ENCODE measurements at places on chromosomes 11 and 22. TPM values are rescaled to one million over a fixed set of nuclear protein-coding genes. Genes with fewer than 3 reads are reported as not detected.

GRCh38 chr11:44928816-44929215, 21.9 kb downstream of the TP53I11 start:
- no peak overlapping the region for H3K27ac ChIP-seq
- H3K36me3 ChIP-seq = no peaks in the 10 kb centered on the region
- no peak overlapping the region for H3K4me3 ChIP-seq
- H3K27me3 ChIP-seq = no peaks in the 10 kb centered on the region

DNA sequence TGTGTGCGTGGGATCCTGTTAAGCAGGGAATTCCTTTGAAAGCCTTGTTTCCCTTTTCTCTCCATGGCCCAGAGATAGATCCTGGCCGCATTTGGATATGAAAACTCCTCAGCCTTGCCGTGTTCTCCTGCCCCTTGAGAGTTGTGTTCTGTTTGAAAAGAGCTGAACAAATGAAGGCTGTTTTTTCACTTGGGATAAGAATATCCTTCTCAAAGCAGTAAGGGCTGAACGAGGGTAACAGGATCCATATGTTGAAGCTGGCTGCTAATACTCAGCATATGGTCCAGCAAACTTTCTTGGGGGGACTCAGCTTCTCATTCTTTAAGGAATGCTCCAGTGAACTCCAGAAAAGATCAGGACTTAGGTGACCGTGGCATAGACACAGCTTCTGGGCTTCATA, 114.5 kb upstream of the TTC12 start:
- H3K4me3 ChIP-seq = no peak overlapping the region
- H3K4me1 ChIP-seq = no peaks in the 10 kb centered on the region
- no peak overlapping the region for H3K27ac ChIP-seq
- H3K36me3 ChIP-seq = no peaks in the 10 kb centered on the region
- DNase-seq = no peak

DNA sequence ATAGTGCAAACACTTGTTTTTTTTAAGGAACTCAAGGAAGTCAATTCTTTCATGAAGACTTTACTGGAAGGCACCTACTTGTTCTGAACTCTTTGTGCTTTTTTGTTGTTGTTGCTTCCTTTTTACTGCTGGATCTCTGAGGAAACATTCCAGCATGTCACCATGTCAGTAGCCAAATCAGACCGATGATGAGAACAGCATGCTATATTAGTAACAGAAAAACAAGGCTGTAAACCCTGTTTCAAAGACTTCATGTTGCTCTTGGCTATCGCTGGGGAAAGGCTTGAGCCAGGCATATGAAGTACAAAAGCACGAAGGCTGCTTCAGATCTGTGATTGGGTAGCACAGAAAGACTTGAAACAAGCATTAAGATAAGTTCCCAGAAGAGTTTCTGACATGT, 125.6 kb upstream of the SLC5A12 start:
- DNase-seq = no peak
- H3K27me3 ChIP-seq = no peaks in the 10 kb centered on the region
- peak overlapping the region; percentile 93 for H3K27ac ChIP-seq
- peaks cover 10% of the 10 kb centered on the region for H3K4me1 ChIP-seq
- no peaks in the 10 kb centered on the region for H3K36me3 ChIP-seq
- no peak overlapping the region for H3K4me3 ChIP-seq

GRCh38 chr11:125329786-125330185, 165.2 kb downstream of the PKNOX2 start:
- H3K4me1 ChIP-seq = no peaks in the 10 kb centered on the region
- no peaks in the 10 kb centered on the region for H3K36me3 ChIP-seq
- no peaks in the 10 kb centered on the region for H3K27me3 ChIP-seq
- H3K4me3 ChIP-seq = no peak overlapping the region
- peak; percentile 66 for DNase-seq
- H3K27ac ChIP-seq = no peak overlapping the region

DNA sequence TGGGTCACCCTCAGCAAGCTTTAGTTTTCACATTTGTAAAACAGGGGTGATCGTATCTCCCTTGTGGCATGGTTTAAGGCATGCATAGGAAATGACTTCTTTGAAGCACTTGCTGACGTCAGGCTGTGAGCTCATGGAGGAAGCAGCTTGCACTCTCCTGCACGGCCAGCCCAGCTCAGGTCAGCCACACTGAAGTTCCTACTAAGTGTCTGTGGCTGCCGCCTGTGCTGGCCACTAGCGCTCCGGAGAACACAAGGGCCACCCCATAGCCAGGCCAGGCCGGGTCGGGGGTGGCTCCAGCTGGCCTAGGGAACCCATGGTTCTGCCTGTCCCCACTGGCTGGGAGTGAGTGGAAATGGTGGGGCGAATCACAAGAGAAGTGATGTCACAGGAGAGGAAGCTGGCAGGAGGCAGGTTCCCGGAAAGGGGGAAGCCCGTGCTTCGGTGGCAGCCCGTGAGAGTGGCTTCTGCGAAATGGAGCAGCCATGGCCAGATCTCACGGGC, 28.2 kb downstream of the KCTD17 start:
- no peak overlapping the region for H3K27ac ChIP-seq
- no peaks in the 10 kb centered on the region for H3K4me1 ChIP-seq
- H3K4me3 ChIP-seq = no peak overlapping the region
- no peaks in the 10 kb centered on the region for H3K36me3 ChIP-seq

GRCh38 chr11:11391796-11392463, 38.9 kb upstream of the CSNK2A3 start:
- H3K27ac ChIP-seq = no peak overlapping the region
- H3K27me3 ChIP-seq = no peaks in the 10 kb centered on the region
- no peak overlapping the region for H3K4me3 ChIP-seq
- H3K4me1 ChIP-seq = peaks cover 3% of the 10 kb centered on the region
- H3K36me3 ChIP-seq = no peaks in the 10 kb centered on the region
- DNase-seq = no peak

- peak; percentile 79 for DNase-seq
- H3K36me3 ChIP-seq = no peaks in the 10 kb centered on the region
- no peak overlapping the region for H3K4me3 ChIP-seq
- no peaks in the 10 kb centered on the region for H3K27me3 ChIP-seq
- H3K4me1 ChIP-seq = no peaks in the 10 kb centered on the region
- no peak overlapping the region for H3K27ac ChIP-seq
Measured at GRCh38 chr11:6315811-6316425, 4.4 kb downstream of the CAVIN3 start.

DNA sequence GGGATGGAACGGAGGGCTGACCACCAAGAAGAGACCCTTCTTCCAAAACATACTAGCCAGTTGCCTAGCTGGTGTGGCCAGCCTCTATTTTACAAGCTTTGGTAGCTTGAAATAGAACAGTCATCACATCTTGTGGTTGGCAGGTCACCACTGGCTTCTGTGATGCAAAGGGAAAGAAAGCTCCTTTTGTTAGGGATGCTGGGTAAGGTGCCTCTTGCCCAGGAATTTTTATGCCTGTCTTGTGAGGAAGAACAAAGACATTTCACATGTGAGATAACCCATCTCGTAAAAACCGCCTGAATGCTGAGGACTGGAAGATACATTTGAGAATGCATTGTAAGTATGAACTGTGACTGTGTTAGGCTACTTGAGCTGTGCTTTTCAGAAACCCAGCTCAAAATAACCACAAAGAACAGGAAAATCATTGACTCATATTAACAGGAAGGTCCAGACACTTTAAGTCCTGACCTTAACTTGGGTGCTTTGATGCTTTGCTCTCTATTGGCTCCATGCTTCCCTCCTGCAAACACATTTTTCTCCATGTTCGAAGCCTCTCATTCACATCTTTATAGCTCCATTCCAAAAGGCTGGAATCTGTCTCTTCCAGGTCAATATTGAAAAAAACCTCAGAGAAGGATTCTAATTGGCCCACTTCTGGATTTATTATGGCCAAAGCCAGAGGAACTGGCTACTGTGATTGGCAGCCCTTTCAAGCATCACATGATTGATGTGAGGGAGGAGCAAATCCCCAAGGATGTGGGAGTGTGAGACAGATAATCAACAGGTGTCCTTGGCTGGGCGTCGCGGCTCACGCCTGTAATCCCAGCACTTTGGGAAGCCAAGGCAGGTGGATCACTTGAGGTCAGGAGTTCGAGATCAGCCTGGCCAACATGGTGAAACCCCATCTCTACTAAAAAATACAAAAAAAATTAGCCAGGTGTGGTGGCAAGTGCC, 53.9 kb downstream of the MICAL2 start:
- peak overlapping the region; percentile 98 for H3K27ac ChIP-seq
- DNase-seq = no peak
- no peak overlapping the region for H3K4me3 ChIP-seq
- peaks cover 25% of the 10 kb centered on the region for H3K4me1 ChIP-seq

GRCh38 chr11:101082813-101083212, 46.8 kb downstream of the PGR start:
- no peak overlapping the region for H3K27ac ChIP-seq
- DNase-seq = no peak
- peaks cover 3% of the 10 kb centered on the region for H3K4me1 ChIP-seq
- no peaks in the 10 kb centered on the region for H3K27me3 ChIP-seq
- no peak overlapping the region for H3K4me3 ChIP-seq
- no peaks in the 10 kb centered on the region for H3K36me3 ChIP-seq

- peak overlapping the region; percentile 67 for H3K4me3 ChIP-seq
- no peaks in the 10 kb centered on the region for H3K4me1 ChIP-seq
- H3K27ac ChIP-seq = no peak overlapping the region
- peak; percentile 68 for DNase-seq
- H3K36me3 ChIP-seq = no peaks in the 10 kb centered on the region
Measured at GRCh38 chr22:20319041-20319744, 667 bp downstream of the DGCR6L start.

GRCh38 chr11:109697140-109697843, 275.3 kb downstream of the C11orf87 start:
- no peaks in the 10 kb centered on the region for H3K36me3 ChIP-seq
- no peak overlapping the region for H3K27ac ChIP-seq
- H3K27me3 ChIP-seq = no peaks in the 10 kb centered on the region

DNA sequence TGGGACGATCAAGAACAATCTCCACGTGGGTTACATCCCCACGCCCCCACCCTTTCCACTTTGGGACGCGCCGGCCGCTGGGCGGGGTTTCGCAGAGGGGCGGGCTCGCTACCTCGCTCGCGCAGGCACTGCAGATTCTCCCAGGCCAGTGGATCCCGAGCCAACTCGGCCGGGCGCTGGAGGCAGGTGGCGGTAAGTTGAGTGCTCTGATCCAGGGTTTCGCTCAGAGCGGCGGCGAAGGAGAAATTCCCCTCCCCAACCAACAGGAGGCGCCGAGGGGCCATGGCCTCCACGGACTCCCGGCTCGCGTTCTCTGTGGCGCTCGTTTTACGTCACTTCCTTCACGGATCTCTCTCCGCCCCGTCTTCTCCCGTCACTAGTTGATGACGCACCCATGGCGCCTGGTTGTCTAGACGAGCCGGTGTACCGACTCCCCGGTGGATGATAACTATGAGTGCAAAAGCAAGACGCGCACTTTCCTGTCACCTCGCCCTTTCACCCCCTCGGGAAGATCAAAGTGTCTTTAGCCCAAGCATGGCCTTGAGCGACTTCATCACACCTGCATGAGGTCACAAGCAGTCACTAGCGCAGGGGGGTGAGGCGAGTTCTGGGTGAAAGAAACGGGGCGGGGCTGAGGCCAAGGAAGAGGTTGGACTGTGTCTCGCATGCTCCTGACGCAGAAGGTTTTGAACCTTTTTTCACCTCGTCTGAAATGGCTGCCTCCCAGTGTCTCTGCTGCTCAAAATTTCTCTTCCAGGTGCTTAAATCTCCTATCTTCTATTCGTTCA, at the start of the genes CFAP68 and FDXACB1:
Gene CFAP68, plus strand, starts transcription at position 693 of the 788 bp plus-strand sequence. Its CDS starts 20 bp downstream, at position 713.
Gene FDXACB1, minus strand, starts transcription at position 317 of the 788 bp plus-strand sequence. Its CDS starts 33 bp downstream, at position 284.
- DNase-seq = peak; percentile 98
- peak within 1 kb of the TSS; percentile 67 for H3K4me3 ChIP-seq
- no peaks in the 10 kb centered on the region for H3K36me3 ChIP-seq
- no peaks in the 10 kb centered on the region for H3K27me3 ChIP-seq
- no peaks in the 10 kb centered on the region for H3K4me1 ChIP-seq
- H3K27ac ChIP-seq = peak within 1 kb of the TSS; percentile 81

DNA sequence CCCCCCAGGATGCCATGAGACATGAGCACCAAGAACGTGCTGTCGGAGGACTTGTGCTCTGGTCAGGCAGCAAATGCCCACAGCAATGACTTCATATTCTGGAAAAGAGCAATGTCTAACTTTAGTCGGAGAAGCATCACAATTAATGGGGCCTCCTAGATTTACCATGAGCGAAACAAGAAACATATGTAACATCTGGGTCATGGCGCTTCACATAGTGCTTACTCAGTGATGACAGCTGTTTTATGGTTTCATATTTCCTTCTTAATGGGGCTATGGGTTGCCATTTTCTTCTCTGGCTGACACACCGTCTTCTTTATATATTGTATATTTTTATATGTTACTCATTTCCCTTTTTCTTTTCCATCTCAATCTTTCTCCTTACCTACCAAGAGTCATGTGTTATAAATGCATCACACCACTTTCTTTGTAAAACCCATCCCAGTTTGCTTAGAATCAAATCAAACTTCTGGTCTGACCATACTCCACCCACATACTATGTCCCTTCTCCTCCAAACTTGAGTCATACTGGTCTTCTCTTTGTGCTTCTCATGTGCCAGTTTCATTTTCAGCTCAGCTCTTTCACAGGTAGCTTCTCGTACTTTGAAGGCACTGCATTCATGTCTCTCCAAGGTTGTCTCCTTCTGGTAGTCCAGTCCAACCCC, 9.4 kb upstream of the CASP12 start:
- no peaks in the 10 kb centered on the region for H3K4me1 ChIP-seq
- H3K4me3 ChIP-seq = no peak overlapping the region
- H3K36me3 ChIP-seq = no peaks in the 10 kb centered on the region
- no peaks in the 10 kb centered on the region for H3K27me3 ChIP-seq

GRCh38 chr11:75344761-75345454, 6.6 kb downstream of the ARRB1 start:
- no peaks in the 10 kb centered on the region for H3K27me3 ChIP-seq
- DNase-seq = peak; percentile 42
- H3K4me1 ChIP-seq = no peaks in the 10 kb centered on the region
- H3K27ac ChIP-seq = no peak overlapping the region
- no peak overlapping the region for H3K4me3 ChIP-seq
- no peaks in the 10 kb centered on the region for H3K36me3 ChIP-seq

GRCh38 chr22:21951931-21952465, 650 bp downstream of the PPM1F start:
- H3K27ac ChIP-seq = no peak overlapping the region
- H3K4me3 ChIP-seq = peak overlapping the region; percentile 53

GRCh38 chr22:45506816-45507360, 4.2 kb downstream of the FBLN1 start:
- H3K4me1 ChIP-seq = no peaks in the 10 kb centered on the region
- no peak for DNase-seq
- H3K4me3 ChIP-seq = no peak overlapping the region
- no peak overlapping the region for H3K27ac ChIP-seq
- no peaks in the 10 kb centered on the region for H3K27me3 ChIP-seq
- no peaks in the 10 kb centered on the region for H3K36me3 ChIP-seq

DNA sequence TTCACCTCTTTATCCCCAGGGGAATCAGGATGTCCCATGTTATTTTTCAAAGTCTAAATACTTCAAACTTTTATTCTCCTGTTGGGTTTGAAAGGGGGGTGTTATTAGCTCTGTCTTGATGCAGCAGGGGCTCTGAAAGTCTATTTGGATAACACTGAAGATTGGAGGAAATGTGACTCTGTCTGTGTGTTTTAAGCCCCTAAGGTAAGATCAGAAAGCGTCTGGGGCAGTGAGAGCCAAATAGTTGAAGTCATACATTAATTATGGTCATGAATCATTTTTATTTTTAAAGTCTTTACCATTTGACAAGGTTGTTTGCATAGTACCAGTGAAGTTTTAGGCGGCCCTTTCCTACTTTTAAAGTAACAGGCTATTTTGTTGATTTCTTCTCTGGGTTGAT, 139.0 kb downstream of the UVRAG start:
- H3K4me3 ChIP-seq = no peak overlapping the region
- no peak overlapping the region for H3K27ac ChIP-seq
- no peaks in the 10 kb centered on the region for H3K36me3 ChIP-seq
- H3K27me3 ChIP-seq = no peaks in the 10 kb centered on the region
- DNase-seq = no peak
- no peaks in the 10 kb centered on the region for H3K4me1 ChIP-seq

KRTAP5-2 gene
- not detected for total RNA-seq

HORMAD2 gene
- not detected for total RNA-seq

DLG2 gene
- 19.4 TPM for total RNA-seq

RIMBP3C gene
- not detected for total RNA-seq

PLEKHA7 gene
- 9.9 TPM for total RNA-seq
